ENCODE measurements at places on chromosomes 7 and 10. TPM values are rescaled to one million over a fixed set of nuclear protein-coding genes. Genes with fewer than 3 reads are reported as not detected.

AGAP9 gene
- 24.7 TPM for polyA plus RNA-seq

MUC12 gene
- polyA plus RNA-seq, result not detected

PSTK gene
- polyA plus RNA-seq, result 3.8 TPM

CLDN4 gene
- polyA plus RNA-seq, result not detected

SOSTDC1 gene
- polyA plus RNA-seq, result 0.37 TPM

DNA sequence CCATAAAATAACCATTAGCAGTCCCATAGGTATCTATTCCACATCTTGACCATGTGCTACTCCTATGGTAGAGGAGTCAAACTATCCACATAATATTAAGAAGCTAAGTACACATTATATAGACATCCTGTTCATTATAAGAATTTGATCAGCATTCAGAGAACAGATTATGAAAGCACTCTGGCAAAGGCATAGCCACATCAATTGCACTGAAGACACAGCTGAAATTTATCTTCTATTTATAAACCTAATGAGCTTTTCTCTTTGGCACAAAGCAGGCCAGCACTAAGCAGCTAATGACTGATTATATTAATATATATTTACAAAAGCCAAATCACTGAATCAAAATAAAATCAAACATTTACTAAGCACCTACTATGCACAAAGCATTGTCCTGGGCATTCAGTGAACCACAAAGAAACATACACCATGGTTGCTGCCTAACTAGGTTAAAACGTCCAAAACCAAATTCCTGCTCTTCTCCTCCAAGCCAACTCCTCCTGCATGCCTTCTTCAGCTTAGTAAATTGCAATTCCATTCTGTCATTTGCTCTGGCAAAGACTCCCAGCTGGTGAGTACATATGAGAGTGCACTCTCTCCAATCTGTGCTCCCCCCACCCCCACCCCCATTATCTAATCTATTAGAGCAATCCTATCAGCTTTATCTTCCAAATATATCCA, 122.6 kb upstream of the ASAH2 start:
- no peak for DNase-seq
- H3K4me1 ChIP-seq, result peaks cover 24% of the 10 kb centered on the region
- no peak overlapping the region for H3K4me3 ChIP-seq
- H3K27ac ChIP-seq, result peak overlapping the region; percentile 77
- H3K27me3 ChIP-seq, result no peaks in the 10 kb centered on the region
- H3K36me3 ChIP-seq, result no peaks in the 10 kb centered on the region

- H3K4me1 ChIP-seq, result no peaks in the 10 kb centered on the region
- H3K36me3 ChIP-seq, result no peaks in the 10 kb centered on the region
- no peak for DNase-seq
- no peaks in the 10 kb centered on the region for H3K27me3 ChIP-seq
Measured at GRCh38 chr10:48266528-48266927, 8.0 kb downstream of the FRMPD2 start.

DNA sequence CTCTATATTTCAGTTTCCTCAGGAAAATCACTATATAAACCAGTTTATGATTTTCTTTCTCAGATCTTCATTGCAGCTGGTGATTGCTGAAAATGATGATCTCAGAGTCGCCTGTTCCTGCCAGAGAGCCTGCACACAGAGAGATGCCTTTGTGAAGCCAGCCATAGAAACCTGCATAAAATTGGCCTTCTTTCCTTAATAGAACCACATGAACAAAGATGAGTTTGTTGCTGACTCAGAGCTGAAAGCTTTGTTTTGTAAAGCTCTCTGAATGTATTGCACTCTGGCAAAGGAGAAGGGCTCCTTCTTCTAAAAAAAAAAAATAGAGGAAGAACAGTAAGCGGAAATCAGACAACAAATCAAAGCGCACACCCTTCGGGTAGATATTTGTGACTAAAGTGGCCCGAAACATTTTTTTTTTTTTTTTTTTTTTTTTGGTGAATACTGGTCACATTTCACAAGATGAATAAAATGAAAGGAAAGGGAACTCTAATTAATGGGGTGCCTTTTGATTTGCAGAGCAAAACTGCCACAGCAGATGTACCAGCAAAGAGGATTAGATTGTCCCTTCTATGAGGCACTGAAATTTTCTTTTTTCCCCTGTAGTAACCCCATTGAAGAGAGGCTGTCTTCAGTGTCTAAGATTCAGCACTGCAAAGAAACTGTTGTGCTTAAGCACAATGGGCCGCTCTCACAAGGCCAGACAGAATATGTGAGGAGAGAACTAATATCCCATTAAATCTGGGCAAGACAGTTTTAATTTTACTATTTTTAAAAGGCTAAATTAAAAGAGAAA, 75.1 kb upstream of the PTPRZ1 start:
- no peak overlapping the region for H3K4me3 ChIP-seq
- no peaks in the 10 kb centered on the region for H3K36me3 ChIP-seq
- H3K4me1 ChIP-seq, result no peaks in the 10 kb centered on the region
- H3K27ac ChIP-seq, result no peak overlapping the region
- DNase-seq, result no peak
- H3K27me3 ChIP-seq, result no peaks in the 10 kb centered on the region

DNA sequence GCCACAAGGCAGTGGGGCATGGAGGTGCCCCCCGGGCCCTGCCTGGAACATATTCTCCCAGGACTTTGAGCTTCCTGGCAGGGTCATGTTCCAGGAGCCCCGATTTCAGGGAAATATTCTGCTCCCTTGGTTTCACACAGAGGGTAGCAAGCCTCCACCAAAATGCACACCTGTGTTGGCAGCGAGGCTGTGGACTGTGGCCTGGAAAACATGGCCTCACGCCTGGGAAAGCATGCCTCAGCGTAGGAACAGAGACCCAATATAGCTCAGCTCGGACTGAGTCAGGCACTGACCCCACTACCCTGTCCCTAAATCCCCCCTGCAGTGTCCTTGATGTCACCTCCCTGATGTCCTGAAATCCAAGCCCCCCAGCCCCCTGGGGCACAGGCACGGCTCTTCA, 92.0 kb downstream of the KCNMA1 start:
- no peak for DNase-seq
- H3K4me1 ChIP-seq, result no peaks in the 10 kb centered on the region
- H3K36me3 ChIP-seq, result no peaks in the 10 kb centered on the region
- H3K27me3 ChIP-seq, result no peaks in the 10 kb centered on the region

DNA sequence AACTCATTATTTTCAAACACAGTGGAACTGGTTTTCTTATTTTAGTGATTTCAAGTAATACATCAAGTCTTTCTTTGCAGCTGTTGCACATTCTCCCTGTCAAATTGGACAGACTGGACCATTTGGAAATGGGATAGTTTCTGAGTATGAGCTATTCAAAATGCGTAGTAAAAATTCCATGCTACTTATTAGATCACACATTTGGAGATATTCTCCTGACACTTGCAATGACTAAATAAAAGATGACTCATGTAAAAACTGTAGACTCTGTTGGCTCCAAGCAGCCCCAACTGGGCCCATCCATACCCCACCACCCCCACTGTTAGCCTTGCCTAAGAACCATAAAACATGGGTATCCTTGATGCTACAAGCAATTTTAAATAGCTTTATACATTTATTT, 25.9 kb upstream of the BICC1 start:
- H3K27me3 ChIP-seq, result no peaks in the 10 kb centered on the region
- H3K36me3 ChIP-seq, result no peaks in the 10 kb centered on the region
- peaks cover 5% of the 10 kb centered on the region for H3K4me1 ChIP-seq
- H3K4me3 ChIP-seq, result no peak overlapping the region

- peaks cover 41% of the 10 kb centered on the region for H3K4me1 ChIP-seq
- H3K27me3 ChIP-seq, result no peaks in the 10 kb centered on the region
- peak overlapping the region; percentile 21 for H3K4me3 ChIP-seq
- no peak overlapping the region for H3K27ac ChIP-seq
Measured at GRCh38 chr10:24718031-24718855, 5.4 kb downstream of the ARHGAP21 start.

- no peak overlapping the region for H3K27ac ChIP-seq
- DNase-seq, result no peak
- H3K36me3 ChIP-seq, result no peaks in the 10 kb centered on the region
- H3K27me3 ChIP-seq, result no peaks in the 10 kb centered on the region
Measured at GRCh38 chr7:80708123-80708522, 69.7 kb downstream of the CD36 start.

Data from heart right ventricle (tissue), 16 donors.